Psoas muscle (tissue), 8 donors: ENCODE measurements at places on chromosomes 5 and 9. TPM values are rescaled to one million over a fixed set of nuclear protein-coding genes. Genes with fewer than 3 reads are reported as not detected.

DNA sequence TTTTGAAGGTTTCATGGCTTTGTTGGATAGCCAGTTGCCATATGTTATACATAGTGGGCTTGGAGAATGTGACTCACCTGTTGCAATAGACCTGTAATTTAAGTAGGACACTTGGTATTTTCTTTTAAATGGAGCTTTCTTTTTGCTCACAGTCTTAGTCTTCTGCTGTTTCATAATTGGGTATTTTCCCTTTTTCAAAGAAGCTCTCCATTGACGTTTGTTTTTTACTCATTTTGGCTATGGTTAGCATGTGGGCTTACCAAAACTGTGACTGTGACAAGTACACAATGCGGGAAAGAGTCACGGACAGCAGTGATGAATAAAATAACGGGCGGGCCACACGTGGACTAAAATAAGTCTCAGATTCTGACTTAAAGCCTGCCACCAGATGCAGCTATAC, 23.2 kb upstream of the RNF20 start:
- DNase-seq: no peak
- no peaks in the 10 kb centered on the region for H3K27me3 ChIP-seq
- H3K36me3 ChIP-seq: no peaks in the 10 kb centered on the region
- H3K4me1 ChIP-seq: no peaks in the 10 kb centered on the region
- no peak overlapping the region for H3K4me3 ChIP-seq

GRCh38 chr5:156534906-156535485, 208.0 kb downstream of the SGCD start:
- no peaks in the 10 kb centered on the region for H3K36me3 ChIP-seq
- no peak overlapping the region for H3K4me3 ChIP-seq
- no peak overlapping the region for H3K27ac ChIP-seq
- no peak for DNase-seq
- H3K4me1 ChIP-seq: peaks cover 14% of the 10 kb centered on the region

The LPAR1 gene
- total RNA-seq: 6.1 TPM

DNA sequence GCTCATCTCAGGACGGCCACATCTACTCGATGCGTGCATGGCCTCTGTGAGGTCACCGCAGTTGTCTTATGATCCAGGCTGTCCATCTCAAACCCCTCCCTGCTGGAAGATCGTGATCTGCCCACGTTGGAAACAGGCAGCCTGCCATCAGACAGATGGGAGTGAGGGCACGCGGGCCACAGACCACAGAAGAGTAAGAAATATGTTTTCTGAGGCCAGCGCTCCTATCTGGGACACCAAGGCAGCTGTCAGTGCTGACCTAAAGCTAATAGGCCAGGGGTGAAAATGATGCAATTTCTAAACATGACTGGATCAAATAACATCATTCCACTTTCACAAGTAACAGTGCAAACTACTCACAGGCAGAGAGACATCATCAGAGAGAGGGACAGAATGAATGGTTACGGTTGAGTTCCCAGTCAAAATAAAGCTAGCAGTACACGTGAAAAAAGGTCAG, 57.1 kb upstream of the CER1 start:
- peak overlapping the region; percentile 35 for H3K4me3 ChIP-seq
- H3K36me3 ChIP-seq: no peaks in the 10 kb centered on the region
- DNase-seq: peak; percentile 82
- peak overlapping the region; percentile 96 for H3K27ac ChIP-seq
- H3K27me3 ChIP-seq: no peaks in the 10 kb centered on the region

DNA sequence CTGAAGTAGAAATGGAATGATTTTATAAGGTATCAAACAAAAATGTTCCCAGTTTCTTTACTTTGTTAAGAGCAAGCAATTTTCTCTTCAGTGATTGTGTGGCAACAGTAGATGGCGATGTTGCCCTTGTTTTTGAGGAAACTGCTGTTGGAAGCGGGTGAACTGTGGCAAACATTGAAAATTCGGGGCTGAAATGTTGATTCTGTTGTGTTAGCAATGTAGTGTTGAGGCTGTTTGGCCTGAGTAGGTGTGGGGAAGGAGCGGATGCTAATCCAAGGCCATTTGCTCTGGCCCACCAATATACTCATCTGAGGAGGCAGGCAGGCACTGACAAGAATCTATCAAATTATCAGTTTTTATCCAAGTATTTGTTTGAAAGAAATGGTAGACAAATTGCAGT, 129.8 kb downstream of the SLC12A2 start:
- no peak for DNase-seq
- no peak overlapping the region for H3K27ac ChIP-seq
- H3K27me3 ChIP-seq: no peaks in the 10 kb centered on the region
- no peak overlapping the region for H3K4me3 ChIP-seq
- H3K4me1 ChIP-seq: no peaks in the 10 kb centered on the region
- H3K36me3 ChIP-seq: no peaks in the 10 kb centered on the region
